AG04449 (cell line): ENCODE measurements at places on chromosomes 1 and 21.

GRCh38 chr1:245645894-245646293, 491.1 kb downstream of the KIF26B start:
- no peak for DNase-seq

DNA sequence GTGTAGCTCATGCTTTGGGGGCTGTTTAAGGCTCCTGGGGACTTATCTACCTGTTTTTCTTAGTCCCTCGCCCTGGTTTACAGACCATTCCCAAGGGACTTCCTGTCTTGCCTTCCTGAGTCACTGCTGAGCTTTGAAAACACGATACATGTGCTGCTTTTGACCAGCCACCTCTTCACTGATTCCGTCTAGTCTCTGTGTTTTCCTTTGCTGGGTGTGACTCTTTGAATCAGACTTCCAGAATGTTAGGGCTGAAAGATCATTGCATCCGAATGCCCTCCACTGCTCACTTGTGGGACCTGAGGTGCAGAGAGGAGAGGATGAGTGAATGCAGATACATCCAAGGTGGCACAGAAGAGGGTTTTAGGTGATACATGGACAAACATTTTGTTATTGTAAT, 35.4 kb upstream of the CITED4 start:
- DNase-seq = no peak

DNA sequence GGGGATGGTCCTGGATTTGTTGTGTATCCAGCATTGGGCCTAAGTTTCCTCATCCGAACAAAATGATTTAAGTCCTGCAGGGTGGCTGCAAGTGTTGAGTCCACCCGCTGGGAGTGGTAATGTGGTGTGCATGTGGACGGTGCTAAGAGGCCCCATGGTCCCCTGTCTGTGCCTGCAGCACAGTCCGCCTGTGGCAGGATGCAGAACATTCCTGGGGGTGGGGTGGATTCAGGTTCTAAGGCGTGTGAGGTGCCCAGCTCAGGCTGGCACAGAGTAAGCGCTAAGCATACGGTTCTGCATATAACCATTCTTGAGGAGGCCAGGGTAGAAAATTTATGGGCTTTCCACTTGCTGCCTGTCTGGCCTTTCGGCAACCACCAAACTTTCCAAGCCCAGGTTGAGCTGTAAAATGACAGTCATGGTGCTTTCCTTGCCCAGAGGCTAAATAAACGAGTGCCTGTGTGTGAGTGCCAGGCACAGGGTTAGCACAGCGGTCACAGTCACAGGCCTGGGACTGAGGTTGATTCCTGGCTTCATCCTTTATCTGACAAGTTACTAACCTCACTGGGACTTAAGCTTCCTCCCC, 30.7 kb downstream of the SLC2A1 start:
- DNase-seq = no peak

- DNase-seq = no peak
Observed at GRCh38 chr1:180909462-180909976, 3.2 kb upstream of the KIAA1614 start.

DNA sequence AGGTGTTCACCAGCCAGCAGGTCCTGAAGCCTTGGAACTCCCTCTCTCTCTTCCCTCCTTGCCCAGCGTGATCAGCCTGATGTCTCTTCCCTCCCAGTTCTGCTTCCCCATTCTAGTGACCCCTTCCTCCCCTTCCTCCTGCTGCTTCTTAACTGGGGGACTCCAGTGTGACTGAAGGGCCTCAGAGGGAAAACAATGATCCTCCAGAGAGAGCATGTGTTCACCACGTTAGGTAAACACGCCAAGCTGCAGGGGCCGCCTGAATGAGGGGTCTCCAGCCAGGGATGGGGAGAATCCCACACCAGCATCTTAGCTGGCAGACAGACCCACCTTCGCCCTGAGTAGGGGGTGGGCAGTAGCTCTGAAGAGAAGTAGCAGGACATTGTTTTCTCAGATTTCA, 124.8 kb downstream of the TMEM53 start:
- DNase-seq = no peak

- no peak for DNase-seq
Observed at GRCh38 chr1:67542747-67543146, 112.5 kb upstream of the SERBP1 start.

GRCh38 chr1:40384887-40385286, 11.4 kb downstream of the SMAP2 start:
- DNase-seq = no peak
